Hematopoietic multipotent progenitor cell treated with erythropoietin and hydrocortisone succinate and interleukin-3 and kit ligand, for 8 days (in vitro differentiated cells): ENCODE measurements at places on chromosomes 4 and X.

- DNase-seq = no peak
These were observed 17.7 kb downstream of the SPON2 start for GRCh38 chr4:1154523-1155182.

GRCh38 chrX:119391279-119391678 is 7.9 kb upstream of the SLC25A43 start:
- peak; percentile 54 for DNase-seq

DNA sequence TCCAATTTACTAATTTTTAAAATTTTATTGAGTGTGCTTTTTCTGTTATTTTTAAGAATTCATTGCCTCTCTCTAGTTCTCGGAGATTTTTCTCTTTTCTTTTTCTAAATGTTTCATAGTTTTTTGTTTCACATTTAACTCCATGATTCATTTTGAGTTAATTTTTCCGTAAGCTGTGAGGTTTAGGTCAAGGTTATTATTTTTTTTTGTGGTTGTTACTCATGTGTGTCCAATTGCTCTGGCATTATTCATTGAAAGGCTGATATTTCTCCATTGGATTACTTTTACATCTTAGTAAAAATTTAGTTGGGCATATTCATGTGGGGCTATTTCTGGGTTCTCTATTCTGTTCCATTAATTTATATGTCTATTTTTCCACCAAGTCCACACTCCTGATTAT is 220.8 kb downstream of the MID1IP1 start:
- DNase-seq = no peak

GRCh38 chr4:24382381-24382780 is 202.0 kb downstream of the DHX15 start:
- no peak for DNase-seq
